ENCODE measurements at places on chromosomes 1 and 21. TPM values are rescaled to one million over a fixed set of nuclear protein-coding genes. Genes with fewer than 3 reads are reported as not detected.
A peak's percentile ranks its signal among the peaks of the same experiment; 100 is the strongest.

GRCh38 chr1:3822421-3822820, 26.1 kb upstream of the LRRC47 start:
- H3K4me1 ChIP-seq = no peaks in the 10 kb centered on the region
- H3K27ac ChIP-seq = no peak overlapping the region
- DNase-seq = no peak
- no peaks in the 10 kb centered on the region for H3K27me3 ChIP-seq
- H3K4me3 ChIP-seq = no peak overlapping the region
- peaks cover 21% of the 10 kb centered on the region for H3K36me3 ChIP-seq

- no peak for DNase-seq
- no peak overlapping the region for H3K4me3 ChIP-seq
- H3K27ac ChIP-seq = no peak overlapping the region
These were observed 73.5 kb downstream of the KAZN start for GRCh38 chr1:14672005-14672404.

- no peak overlapping the region for H3K4me3 ChIP-seq
- H3K4me1 ChIP-seq = 0 out of 2 replicates have a peak, but pooled peaks cover 3% of the 10 kb centered on the region
- DNase-seq = no peak
- H3K27me3 ChIP-seq = no peaks in the 10 kb centered on the region
These were observed 160.6 kb downstream of the HMCN1 start for GRCh38 chr1:185894791-185895190.

DNA sequence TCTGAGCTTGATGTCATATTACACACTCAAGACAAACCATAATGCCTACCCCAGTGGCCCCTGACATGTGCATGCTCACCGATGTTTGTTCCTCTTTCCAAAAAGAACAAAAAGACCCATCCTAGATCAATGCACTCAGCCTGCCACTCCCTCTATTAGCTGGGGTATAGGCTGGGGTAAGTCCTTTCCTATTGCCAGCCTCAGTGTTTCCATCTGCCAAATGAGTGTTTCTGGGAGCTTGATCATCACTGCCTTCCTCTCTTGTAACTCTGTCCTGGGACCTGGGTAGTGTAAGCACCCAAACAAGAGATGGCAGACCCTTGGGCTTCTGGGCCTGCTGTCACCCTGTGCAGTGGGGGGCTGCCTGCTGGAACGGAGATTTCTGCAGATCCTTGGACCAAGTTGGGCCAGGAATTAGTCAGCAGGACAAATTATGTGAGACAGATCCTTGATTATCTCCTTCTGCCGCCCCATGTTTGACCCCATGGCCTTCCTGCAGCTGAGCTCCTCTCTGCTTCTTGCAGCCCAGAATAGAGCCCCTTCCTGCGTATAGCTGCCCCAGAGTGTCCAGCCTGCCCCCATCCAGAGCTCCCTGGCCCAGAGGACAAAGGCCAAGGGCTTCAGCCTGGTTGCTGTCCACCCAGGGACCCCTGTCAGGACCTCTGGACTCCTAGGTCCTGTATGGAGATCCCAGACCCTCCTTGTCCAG, 31.5 kb upstream of the LRP8 start:
- no peak for DNase-seq
- H3K36me3 ChIP-seq = no peaks in the 10 kb centered on the region
- no peak overlapping the region for H3K4me3 ChIP-seq
- no peaks in the 10 kb centered on the region for H3K27me3 ChIP-seq

GRCh38 chr1:67695963-67696362, 11.0 kb downstream of the GADD45A start:
- H3K4me1 ChIP-seq = 0 out of 2 replicates have a peak, but pooled peaks cover 5% of the 10 kb centered on the region
- H3K27me3 ChIP-seq = no peaks in the 10 kb centered on the region
- no peak overlapping the region for H3K27ac ChIP-seq
- H3K36me3 ChIP-seq = peaks cover 7% of the 10 kb centered on the region

GRCh38 chr21:38956007-38956406, 150.3 kb downstream of the ETS2 start:
- DNase-seq = no peak
- no peak overlapping the region for H3K27ac ChIP-seq
- no peaks in the 10 kb centered on the region for H3K27me3 ChIP-seq
- no peak overlapping the region for H3K4me3 ChIP-seq
- no peaks in the 10 kb centered on the region for H3K36me3 ChIP-seq
- H3K4me1 ChIP-seq = peaks cover 41% of the 10 kb centered on the region

- H3K4me3 ChIP-seq = no peak overlapping the region
- H3K36me3 ChIP-seq = no peaks in the 10 kb centered on the region
- H3K27me3 ChIP-seq = no peaks in the 10 kb centered on the region
- no peak for DNase-seq
- peaks cover 8% of the 10 kb centered on the region for H3K4me1 ChIP-seq
These were observed 14.9 kb downstream of the PRDM2 start for GRCh38 chr1:13714851-13715250.

GRCh38 chr1:201429736-201430501, 8.4 kb upstream of the TNNI1 start:
- H3K36me3 ChIP-seq = no peaks in the 10 kb centered on the region
- H3K27ac ChIP-seq = no peak overlapping the region

- no peak overlapping the region for H3K4me3 ChIP-seq
- H3K27ac ChIP-seq = no peak overlapping the region
- no peaks in the 10 kb centered on the region for H3K4me1 ChIP-seq
- no peak for DNase-seq
- H3K36me3 ChIP-seq = no peaks in the 10 kb centered on the region
- H3K27me3 ChIP-seq = no peaks in the 10 kb centered on the region
These were observed 42.8 kb upstream of the CACYBP start for GRCh38 chr1:174956976-174957375.

DNA sequence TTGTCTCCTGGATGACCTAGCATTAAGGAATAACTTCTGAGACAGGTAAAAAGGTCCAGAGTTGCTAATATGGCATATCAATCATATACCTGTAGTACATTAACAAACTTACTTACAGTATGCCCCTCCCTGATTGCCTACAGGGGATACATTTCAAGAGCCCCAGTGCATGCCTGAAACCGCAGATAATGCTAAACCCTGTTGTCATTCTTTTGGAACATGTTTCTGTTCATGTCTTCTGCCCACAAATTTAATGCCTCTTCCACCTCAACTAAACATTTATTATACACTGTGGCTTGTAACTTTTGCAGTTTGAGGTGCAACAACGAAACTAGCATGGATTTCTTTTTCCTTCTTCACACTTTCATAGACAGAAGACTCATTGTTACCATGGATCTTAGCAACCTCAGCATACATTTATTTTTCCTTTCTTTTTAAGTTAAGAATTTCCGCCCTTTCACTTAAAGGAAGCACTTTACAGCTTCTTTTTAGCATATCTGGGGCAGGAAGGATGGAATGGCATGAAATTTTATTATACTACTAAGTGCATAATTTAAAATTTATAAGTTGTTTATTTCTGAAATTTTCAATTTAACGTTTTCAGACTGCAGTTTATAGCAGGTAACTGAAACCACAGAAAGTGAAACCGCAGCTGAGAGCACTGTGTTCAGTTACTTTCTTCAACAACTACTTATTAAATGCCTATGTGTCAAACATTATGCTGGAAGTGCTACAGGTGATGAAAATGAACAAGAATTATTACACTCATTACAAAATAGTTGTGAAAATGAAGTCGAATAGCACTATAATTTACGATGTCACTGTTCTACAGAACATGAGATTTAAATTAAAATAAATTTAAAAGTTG, 25.3 kb downstream of the F13B start:
- no peak overlapping the region for H3K27ac ChIP-seq
- H3K36me3 ChIP-seq = no peaks in the 10 kb centered on the region
- H3K4me3 ChIP-seq = no peak overlapping the region
- no peak for DNase-seq
- no peaks in the 10 kb centered on the region for H3K27me3 ChIP-seq

- H3K4me1 ChIP-seq = peaks cover 40% of the 10 kb centered on the region
- no peaks in the 10 kb centered on the region for H3K36me3 ChIP-seq
- peak; percentile 60 for DNase-seq
- H3K4me3 ChIP-seq = no peak overlapping the region
These were observed 480.6 kb downstream of the CAMTA1 start for GRCh38 chr1:7265771-7266371.

DNA sequence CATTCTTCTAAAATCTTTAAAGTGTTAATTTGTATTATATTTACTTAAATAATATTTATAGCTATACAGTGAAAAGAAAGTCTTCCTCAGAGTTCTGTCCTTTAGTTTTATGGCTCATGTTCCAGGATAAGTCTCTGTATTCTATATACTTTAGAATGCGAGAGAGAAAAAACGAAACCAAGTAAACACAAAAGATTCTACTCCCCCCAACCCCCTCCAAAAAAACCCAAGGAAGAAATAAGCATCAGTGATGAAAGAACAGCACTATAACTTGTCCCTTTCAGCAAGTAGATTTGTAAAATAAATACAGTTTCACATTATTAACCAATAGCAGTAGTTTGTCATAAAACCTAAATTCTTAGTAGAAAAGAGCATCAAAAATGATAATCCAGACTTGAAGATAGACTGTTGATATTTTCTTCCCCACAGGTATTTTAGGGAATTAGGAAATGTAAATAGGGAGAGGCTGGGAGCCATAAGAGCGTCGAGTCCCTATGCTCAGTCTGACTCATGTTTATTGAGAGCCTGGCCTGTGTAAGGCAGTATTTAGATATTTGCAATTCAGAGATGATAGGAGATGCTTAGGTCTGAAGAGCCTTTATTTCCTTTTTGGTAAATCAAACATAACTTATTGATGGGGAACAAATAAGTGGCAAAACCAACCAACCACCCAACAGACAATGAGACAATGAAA, 35.5 kb downstream of the CDC14A start:
- H3K4me3 ChIP-seq = no peak overlapping the region
- H3K27me3 ChIP-seq = no peaks in the 10 kb centered on the region
- peak; percentile 16 for DNase-seq
- H3K27ac ChIP-seq = no peak overlapping the region

DNA sequence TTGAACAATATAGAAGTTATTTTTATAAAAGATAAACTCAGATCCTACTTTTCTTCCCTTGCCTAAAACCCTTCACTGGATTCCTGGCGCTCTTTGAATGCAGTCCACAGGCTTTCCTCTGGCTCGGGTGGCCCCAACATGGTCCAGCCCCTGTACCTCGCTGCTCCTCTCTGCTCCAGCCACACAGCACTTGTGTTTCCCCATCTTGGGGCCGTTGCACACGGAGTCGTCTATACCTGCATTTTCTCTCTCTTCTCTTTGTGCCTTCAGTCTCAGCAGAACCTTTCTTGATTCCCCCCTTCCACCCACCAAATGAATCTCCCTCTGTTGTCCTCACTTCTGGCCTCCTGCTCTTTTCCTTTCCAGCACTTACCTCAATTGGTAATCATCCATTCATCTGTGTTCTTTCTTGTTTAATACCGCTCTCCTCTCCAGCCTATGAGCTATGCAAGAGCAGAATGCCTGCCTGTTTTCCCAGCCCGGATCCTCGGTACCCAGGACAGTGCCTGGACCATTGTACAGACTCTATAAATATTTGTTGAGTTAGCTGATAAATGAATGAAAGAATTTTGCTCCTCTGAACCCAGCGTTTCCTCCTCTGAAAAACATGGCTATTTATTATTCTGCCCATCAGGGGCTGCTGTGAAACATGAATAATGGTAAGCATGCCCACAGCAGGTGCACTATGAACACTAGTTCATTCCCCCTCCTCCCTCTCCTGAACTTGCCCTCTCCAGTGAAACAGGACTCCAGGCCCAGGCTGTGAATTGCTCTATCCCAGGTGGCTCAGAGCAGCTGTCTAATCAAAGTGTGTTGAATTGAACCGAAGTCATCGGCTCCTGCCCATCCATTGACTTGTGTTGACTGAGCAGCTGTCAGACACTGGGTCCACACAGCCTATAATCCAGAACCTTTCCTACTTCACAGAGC, 266.9 kb downstream of the PTPRU start:
- H3K27me3 ChIP-seq = peaks cover 3% of the 10 kb centered on the region
- H3K4me3 ChIP-seq = no peak overlapping the region
- H3K4me1 ChIP-seq = no peaks in the 10 kb centered on the region

- H3K27me3 ChIP-seq = 0 out of 2 replicates have a peak, but pooled peaks cover 4% of the 10 kb centered on the region
- no peaks in the 10 kb centered on the region for H3K36me3 ChIP-seq
- DNase-seq = no peak
- no peak overlapping the region for H3K4me3 ChIP-seq
- H3K27ac ChIP-seq = no peak overlapping the region
- H3K4me1 ChIP-seq = no peaks in the 10 kb centered on the region
These were observed 5.0 kb upstream of the PDC start for GRCh38 chr1:186465946-186466345.

GRCh38 chr1:12621346-12622335, 3.6 kb upstream of the DHRS3 start:
- DNase-seq = no peak
- H3K27me3 ChIP-seq = peaks cover 5% of the 10 kb centered on the region
- no peak overlapping the region for H3K4me3 ChIP-seq

DNA sequence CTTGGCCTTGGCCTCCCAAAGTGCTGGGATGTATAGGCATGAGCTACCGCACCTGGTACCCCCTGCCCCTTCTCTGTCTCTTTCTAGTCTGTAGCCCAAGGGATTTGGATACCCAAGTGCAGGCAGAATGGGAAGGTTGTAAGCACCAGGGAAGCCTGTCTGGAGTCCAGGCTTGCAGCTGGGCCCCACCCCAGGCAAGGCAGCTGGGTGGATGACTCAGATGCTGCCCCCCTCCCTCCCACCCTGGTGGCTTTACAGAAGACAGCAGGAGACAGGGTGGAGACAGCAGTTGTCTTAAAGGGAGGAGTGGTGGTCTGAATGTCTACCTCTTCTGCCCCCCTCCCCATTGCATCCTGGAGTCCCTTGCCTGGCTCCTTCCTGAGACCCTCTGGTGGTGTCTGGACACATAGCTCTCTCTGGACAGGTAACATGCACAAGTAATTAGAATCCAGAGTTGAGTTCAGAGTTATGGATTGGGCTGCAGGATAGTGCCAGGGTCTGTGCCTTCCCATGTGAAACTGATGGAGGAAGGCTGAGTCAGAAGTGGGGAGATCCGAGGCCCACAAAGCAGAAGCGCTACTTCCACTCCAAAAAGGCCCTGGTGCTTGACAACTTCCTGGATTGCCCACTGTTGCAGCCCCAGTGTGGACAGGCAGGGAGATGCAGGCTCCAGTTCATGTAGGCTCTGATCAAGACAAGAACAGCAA, 5.1 kb downstream of the LMNA start:
- peak overlapping the region; percentile 5 for H3K4me3 ChIP-seq
- H3K4me1 ChIP-seq = peaks cover 81% of the 10 kb centered on the region
- no peaks in the 10 kb centered on the region for H3K27me3 ChIP-seq

Gene TRIM17
- not detected for total RNA-seq

Gene LGR6
- total RNA-seq = not detected

Gene VWA5B1
- not detected for total RNA-seq

Gene CD164L2
- total RNA-seq = not detected

Gene HOOK1
- not detected for total RNA-seq

Gene KCNA3
- total RNA-seq = not detected

Gene CELA3B
- not detected for total RNA-seq

Gene WLS
- 18.6 TPM for total RNA-seq

Gene CD2
- not detected for total RNA-seq

Gene TBX19
- 0.47 TPM for total RNA-seq

Gene FMN2
- total RNA-seq = 32.6 TPM

Gene CFAP126
- total RNA-seq = not detected

Gene PADI3
- total RNA-seq = 3.6 TPM

Gene CELA2A
- total RNA-seq = not detected

Gene HSF2BP
- total RNA-seq = 2.8 TPM

Gene HSD3B1
- total RNA-seq = not detected

Gene LCE1D
- not detected for total RNA-seq

Gene TLCD4
- 2.5 TPM for total RNA-seq

Gene C1orf105
- not detected for total RNA-seq

All from SJSA1 (cell line).